ENCODE measurements at places on chromosomes 16 and 17.

- DNase-seq = peak; percentile 86
Measured at GRCh38 chr17:78341559-78342448, 18.1 kb downstream of the SOCS3 start.

DNA sequence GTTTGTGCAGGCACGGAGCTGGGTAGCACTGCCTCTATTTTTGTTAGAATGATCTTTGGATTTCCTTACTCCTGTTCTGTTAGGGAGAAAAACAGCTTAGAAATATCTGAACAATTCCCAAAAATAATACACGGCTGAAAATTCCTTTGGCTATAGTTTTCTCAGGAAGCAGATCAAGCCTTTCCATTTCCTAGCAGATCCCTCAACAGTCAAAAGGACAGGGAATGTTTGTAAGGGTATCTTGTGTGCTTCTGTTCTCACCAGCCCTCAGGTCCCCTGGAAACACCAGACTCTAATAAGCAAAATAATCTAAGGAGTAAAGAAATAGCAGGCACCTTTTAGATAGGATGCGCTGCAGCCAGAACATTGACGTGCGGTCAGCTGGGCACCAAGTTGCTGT lies 30.5 kb upstream of the WSB1 start:
- no peak for DNase-seq

- no peak for DNase-seq
Measured at GRCh38 chr16:8943966-8944759, 19.5 kb downstream of the USP7 start.

GRCh38 chr16:23317751-23318150 lies 15.6 kb downstream of the SCNN1B start:
- no peak for DNase-seq

DNA sequence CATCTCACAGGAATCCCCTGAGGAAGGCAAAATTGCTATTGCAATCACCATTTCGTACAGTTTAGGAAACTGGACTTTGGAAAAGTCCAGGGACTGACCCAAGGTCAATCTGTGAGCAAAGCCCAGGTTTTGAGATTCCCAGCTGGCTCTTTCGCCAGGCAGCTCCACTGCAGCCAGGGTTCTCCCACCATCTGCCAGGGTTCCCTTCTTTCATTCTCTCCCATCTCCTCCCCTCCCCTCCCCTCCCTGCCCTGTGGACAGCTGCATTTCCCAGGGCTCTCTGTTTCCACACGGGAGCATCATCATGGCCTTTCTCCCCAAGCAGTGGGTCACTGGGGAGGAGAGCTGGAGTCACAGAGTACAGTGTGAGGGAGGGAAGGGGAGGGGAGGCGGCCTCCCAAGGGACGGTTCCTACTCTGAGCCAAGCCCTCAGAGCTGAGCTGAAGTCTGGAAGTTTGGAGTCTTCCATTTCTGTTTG lies 11.9 kb upstream of the GSDMA start:
- DNase-seq = no peak

DNA sequence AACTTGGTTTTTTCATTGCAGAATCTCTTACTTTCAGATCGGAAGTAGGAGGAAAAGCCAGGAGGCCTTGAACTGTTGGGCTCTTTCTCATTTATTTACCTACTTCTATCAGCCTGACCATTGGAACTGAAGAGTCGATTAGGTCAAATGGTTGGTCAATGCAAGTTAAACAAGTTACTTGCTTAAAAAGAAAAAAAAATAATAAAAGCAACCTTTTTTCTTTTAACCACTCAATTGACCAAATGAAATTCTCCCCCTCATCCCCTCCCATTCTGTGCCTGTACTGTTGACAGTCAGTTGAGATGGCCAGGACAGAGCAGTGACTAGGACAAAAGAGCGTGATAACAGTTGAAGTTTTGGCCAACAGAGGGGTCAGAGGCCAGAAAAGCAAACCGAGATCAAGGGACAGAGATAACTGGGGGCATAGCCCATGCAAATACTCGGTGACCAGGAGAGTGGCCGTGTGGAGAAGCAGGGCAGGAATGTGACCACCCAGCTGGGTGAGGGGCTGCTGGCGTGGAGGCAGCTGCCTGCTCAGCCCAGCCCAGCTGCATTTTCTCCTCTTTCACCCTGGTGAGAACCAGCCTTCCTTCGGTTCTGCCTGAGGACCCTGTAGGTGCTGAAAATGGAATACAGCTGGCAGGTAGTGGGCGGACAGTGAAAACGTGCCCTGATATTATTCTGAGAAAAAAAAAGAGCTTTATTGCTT lies 72.2 kb downstream of the HS3ST3B1 start:
- DNase-seq = no peak

GRCh38 chr17:35373984-35374765 lies 754 bp upstream of the SLFN11 start:
- peak; percentile 33 for DNase-seq

DNA sequence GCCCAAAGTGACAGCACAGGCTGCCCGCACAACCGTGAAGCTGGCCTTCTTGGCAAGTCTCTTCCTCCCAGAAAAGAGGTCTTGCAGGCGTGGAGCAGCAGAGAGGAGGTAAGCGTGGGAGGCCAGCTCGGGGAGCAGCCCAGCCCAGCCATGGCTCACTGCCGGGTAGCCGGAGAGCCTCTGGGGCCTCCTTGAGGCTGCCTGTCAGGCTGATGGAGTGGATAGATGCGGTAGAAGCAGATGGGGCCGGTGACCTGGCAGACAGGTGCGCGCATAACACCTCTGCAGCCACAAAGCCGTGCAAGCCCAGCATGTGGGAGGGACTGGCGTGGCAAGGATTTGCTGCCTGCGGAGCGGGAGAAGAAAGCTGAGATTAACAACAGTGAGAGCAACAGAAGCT lies 17.1 kb upstream of the DOK4 start:
- DNase-seq = no peak

DNA sequence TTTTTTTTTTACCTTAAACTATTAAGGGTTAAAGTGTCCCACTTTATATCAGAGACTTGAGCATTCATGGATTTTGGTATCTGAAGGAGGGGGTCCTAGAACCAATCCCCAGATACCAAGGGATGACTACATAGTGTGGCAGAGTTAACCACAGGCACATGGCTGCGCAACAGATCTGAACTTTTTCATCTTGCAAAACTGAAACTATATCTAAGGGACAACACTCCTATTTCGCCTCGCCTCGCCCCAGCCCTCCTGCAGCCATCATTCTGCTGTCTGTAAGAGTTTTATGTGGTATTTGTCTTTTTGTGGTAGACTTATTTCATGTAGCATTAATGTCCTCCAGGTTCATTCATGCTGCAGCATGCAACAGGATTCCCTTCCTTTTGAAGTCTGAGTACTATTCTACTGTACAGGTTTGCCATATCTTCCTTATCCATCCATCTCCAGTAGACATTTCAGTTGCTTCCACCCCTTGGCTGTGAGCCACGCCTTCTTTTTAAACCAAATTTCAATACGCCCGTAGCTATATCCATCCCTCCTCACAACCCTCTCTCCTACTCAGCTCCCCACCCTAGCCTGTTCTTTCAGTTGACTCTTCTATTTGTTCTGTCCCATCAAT lies 53.2 kb downstream of the AMFR start:
- no peak for DNase-seq

GRCh38 chr16:77077256-77077922 lies 113.6 kb upstream of the MON1B start:
- no peak for DNase-seq

- DNase-seq = no peak
Measured at GRCh38 chr16:84531671-84532111, 27.2 kb upstream of the MEAK7 start.

DNA sequence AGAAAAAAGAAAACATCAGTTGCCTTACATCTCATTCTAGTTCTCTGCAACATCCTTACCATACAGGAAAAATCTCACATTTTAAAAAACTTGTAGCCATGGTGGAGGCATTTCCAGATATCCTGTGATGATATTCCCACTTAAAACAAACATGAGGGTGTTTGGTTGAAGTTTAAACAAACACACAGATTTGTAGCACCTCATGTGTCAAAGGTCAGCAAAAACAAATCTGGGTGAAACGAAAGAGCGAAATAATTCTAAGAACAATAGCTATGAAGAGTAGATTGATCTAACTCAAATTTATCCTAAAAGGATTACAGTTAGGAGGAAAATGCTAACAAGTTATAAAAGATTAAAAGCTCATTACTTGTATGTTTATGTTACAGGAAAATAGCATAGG lies 83.1 kb upstream of the IRX5 start:
- DNase-seq = no peak

DNA sequence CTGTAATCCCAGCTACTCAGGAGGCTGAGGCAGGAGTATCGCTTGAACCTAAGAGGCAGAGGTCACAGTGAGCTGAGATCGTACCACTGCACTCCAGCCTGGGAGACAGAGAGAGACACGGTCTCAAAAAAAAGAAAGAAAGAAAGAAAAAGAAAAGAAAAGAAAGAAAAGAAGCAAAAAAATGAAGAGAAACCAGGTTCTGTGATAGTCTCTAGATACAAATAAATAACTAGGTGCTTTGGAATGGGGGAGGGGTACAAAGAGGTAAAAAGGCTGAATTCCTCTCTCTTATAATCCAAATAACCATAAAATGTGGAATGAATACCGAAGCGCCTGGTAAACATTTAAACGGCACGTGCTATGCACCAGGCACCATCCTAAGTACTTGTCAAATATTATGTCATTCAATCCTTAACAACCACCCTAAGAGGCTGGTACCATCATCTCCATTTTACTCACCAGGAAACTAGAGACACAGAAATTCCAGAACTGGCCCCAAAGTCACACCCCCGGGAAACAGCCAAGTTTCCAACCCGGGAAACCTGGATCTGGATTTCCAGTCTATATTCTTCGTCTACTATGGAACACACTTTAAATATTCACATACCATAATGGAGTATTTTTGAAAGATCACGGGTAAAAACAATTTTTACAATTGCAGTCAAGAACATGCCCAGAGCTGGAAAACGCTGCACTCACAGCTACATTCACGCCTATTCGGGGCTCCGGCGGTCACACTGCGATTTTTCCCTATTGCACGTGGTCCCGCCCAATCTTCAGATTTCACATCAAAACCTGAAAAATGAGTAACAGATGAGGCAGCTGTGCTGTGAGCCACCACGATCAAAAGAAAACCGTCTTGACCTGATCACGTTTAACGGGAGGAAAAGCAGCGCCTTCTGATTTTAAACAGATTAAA lies 10.5 kb downstream of the NXN start:
- peak; percentile 62 for DNase-seq

GRCh38 chr17:31248986-31249834 lies 47.8 kb downstream of the OMG start:
- DNase-seq = peak; percentile 80

GRCh38 chr16:20735490-20735889 lies 6.1 kb downstream of the THUMPD1 start:
- DNase-seq = no peak

DNA sequence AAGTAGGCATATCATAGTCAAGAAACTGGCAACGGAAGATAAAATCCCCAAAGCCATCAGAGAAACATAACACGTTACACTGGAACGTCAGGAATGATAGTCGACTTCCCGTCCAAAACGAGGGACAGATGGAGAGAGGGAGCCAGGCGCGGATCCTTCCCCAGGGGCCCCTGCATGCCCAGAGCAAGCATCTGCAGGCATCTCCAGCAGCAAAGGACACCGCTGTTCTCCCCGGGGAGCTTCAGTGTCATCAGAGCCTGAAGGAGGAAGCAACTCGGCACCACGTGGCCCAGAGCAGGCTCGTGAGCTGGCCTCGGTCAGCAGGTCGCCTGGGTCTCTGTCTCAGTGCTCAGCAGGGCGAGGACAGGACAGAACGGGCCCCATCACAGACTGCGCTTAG lies 50.1 kb downstream of the LMF1 start:
- peak; percentile 93 for DNase-seq

GRCh38 chr16:55900616-55901393 lies 25.6 kb upstream of the CES5A start:
- DNase-seq = no peak

DNA sequence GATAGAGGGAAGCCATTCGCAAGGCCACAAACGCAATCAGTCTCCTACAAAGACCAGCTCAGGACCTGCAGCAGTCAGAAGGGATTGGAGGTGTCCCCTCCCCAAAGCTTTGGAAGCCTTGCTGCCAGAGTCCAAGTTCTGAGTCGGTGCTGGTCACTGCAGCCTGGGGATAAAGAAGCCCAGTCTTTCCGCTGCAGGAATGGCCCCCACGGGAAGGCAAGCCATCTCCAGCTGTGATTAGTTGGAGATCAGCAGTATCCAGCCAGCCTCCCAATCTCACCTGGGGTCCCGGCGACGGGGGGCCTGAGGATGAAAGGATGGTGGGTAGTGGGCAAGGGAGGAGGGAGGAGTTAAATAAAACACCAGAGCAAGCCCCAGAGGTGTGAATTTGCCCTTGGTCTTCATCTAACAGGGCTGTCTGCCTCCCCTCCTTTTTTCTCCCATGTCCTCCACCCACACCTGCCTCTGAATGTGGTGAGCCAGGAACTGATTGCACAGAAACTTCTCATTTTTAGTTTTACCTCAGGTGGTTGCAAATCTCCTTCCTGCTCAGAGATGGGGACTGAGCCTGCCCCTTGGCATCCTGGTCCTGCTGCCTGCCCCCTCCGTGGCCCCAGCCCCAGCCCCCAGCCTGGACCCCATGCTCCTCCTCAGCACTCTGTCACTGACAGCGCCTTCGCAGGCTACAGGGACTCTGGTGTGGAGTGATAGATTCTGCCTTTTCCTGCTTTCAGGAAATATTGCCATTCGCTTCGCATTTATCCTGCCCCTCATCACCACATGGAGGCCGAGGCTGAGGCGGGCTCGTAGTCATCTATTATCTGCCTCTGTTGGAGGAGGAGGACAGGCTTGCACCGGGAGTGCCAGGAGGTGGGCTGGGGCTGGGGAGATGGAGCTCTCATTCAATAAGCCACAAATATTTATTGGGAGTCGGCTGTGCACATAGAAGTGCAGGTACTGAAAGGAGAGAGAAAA lies 262.9 kb upstream of the SDK2 start:
- DNase-seq = no peak

GRCh38 chr16:89491238-89491869 lies 993 bp upstream of the ANKRD11 start:
- peak; percentile 41 for DNase-seq

GRCh38 chr17:81404558-81405165 lies 9.4 kb downstream of the BAHCC1 start:
- DNase-seq = no peak

GRCh38 chr17:58317421-58318064 lies 11.1 kb downstream of the TSPOAP1 start:
- peak; percentile 65 for DNase-seq

DNA sequence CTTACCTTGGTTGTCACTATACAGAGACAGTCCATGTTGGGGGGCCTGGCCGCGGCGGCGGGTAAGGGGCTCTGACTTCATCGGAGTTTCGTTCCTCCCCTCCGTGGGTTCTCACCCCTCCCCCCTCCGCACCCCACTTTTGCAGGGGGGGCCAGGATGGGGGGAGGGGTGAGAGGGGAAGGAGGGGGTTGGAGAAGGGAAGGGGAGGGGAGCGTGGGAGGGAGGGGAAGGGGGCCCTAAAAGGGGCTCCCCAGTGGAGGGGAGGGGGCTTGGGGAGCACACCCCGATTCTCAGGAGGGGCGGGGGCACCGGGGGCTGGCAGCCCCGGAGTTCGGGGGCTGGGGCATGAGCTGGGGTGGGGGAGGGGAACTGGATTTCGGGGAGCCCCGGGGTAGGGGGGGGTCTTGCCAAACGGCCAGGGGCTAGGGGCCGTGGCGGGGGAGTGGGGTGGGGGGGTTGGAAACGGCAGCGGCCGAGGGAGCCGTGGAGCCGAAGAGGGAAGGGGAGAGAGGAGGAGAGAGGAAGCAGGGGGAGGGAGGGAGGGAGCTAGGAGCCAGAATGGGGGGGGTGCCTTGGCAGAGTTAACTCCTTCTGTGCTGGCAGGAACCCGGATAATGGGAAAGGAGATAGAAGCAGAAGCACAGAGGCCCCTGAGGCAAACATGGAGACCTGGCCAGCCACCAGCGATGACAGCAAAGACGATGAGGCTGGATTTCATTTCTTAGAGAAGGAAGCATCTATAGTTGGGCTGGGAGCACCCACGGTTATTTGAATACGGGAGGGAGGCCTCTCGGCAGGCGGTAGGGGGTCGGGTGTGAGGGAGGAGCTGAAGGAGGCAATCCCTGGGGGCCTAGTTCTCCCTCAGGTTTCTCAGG lies 2.3 kb downstream of the DLG4 start:
- peak; percentile 78 for DNase-seq

All from fibroblast of skin of back (primary cell).